ENCODE measurements at places on chromosomes 5 and 9.

- DNase-seq: peak; percentile 90
Measured at GRCh38 chr5:139014726-139015125, 139.6 kb upstream of the LRRTM2 start.

GRCh38 chr9:87139099-87139730 lies 191.9 kb upstream of the GAS1 start:
- no peak for DNase-seq

- DNase-seq: peak; percentile 65
Measured at GRCh38 chr5:28313321-28313951, 1275.0 kb upstream of the CDH9 start.

DNA sequence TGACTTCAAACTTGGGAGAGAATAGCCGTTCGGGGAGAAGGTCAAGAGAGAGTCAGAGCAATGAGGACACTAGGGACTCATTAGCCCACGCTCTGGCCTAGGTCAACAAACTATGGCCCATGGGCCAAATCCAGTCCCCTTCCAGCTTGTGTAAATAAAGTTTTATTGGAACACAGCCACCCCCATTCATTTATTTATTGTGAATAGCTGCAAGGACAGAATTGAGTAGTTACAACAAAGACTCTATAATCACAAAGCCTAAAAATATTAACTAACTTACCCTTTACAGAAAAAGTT lies 33.1 kb upstream of the TRIM32 start:
- no peak for DNase-seq

DNA sequence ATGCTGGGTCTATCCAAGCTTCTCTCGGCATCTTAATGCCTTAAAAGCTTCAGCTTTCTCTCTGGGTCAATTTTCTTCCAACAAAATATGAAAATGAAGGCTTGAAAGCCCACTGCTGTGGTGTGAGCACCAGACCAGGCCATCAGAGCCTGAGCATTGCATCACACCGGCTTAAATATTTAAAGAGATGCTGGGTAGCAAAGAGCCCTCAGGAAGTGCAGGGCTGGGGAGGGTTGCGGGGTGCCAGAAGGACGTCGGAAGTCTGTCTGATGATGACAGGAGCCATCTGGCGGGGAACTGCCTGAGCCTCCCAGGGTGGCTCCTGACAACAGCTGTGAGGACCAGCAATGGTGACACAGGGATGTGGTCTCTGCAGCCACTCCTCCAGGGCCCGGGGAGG lies 185.5 kb downstream of the OLFM1 start:
- DNase-seq: no peak

DNA sequence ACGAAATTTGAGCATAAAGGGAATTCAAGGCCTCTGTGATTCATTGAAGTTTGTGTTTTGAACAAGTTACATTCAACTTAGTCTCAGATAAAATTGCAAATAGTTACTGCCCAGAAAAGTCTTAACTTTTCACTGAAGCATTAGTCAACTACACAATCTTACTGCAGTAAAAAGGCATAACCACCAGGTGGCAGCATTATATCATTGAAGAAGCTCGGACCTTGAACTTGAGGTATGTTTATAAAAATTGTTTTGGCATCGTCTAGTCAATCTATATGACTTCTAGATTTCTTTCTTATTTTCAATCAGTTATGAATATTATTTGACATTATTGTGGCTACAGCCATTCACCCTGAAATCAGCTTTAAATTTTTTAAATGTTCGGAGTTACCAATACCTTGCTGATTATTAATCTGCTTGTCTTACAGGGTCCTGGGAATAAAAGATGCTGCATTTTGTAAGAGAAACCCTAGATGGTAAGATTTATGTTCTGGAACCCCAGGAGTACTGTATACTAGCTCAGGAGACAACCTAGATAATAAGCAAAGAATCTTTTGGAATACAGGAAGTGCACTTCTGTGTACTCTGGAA lies 83.9 kb upstream of the GRAMD2B start:
- DNase-seq: peak; percentile 66

Measured in bronchial epithelial cell (primary cell).